ENCODE measurements at places on chromosomes 6 and 20. TPM values are rescaled to one million over a fixed set of nuclear protein-coding genes. Genes with fewer than 3 reads are reported as not detected.

Gene SLC22A1
- polyA plus RNA-seq = not detected

Gene POU5F1
- polyA plus RNA-seq = not detected

Gene ERGIC3
- 404 TPM for polyA plus RNA-seq

Gene PBX2
- 44.9 TPM for polyA plus RNA-seq

Gene LAMP5
- 10.8 TPM for polyA plus RNA-seq

Gene PPIL6
- 7.6 TPM for polyA plus RNA-seq

Gene LPA
- 0.05 TPM for polyA plus RNA-seq

Gene RHAG
- polyA plus RNA-seq = not detected

Gene VSTM2L
- polyA plus RNA-seq = 46.5 TPM

Gene CTCFL
- polyA plus RNA-seq = not detected
